ENCODE measurements at places on chromosomes 7 and 10.

GRCh38 chr7:79176859-79177477 lies 276.5 kb downstream of the MAGI2 start:
- peak; percentile 61 for DNase-seq

DNA sequence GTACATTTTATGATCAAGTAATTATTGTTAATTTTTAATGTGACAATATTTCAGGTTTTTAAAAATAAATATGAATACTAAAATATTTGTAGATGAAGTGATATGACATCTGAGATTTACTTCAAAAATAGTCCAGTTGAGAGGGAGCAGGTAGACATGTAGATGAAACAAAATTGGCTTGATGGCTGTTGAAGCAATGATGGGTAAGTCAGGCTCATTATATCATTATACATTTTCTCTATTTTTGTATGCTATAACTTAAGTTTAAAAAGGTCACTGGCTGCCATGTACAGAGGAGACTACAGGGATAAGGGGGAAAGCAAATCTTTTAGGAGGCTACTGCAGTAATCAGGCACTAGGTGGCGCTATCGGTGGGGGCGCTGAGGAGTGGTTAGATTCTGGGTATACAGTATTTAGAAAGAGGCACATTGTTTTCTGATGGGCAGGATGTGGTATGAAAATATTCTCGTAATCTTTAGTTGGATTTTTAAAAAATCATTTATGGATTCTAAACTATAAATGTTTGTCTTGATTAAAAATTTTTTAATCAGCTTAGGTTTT lies 189.8 kb upstream of the IMMP2L start:
- peak; percentile 45 for DNase-seq

DNA sequence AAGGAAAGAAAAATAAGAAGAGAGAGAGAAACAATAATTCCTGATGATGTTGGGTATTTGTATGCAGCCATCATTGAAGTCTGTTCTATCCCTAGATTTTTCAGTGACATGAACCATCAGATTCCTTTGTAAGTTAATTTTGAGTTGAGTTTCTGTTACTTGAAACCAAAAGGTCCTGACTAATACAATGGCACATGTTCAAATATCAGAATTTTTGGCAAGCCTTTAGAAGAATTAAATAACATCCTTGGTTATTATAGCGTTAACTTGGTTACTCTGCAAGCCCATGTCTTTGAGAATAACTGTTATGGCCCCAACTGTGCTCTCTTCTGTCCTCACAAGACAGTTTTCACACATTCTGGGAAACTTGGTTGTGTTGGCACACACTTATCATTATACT lies 66.5 kb downstream of the SYPL1 start:
- DNase-seq: no peak

- no peak for DNase-seq
Measured at GRCh38 chr7:94296881-94297280, 97.8 kb upstream of the COL1A2 start.

DNA sequence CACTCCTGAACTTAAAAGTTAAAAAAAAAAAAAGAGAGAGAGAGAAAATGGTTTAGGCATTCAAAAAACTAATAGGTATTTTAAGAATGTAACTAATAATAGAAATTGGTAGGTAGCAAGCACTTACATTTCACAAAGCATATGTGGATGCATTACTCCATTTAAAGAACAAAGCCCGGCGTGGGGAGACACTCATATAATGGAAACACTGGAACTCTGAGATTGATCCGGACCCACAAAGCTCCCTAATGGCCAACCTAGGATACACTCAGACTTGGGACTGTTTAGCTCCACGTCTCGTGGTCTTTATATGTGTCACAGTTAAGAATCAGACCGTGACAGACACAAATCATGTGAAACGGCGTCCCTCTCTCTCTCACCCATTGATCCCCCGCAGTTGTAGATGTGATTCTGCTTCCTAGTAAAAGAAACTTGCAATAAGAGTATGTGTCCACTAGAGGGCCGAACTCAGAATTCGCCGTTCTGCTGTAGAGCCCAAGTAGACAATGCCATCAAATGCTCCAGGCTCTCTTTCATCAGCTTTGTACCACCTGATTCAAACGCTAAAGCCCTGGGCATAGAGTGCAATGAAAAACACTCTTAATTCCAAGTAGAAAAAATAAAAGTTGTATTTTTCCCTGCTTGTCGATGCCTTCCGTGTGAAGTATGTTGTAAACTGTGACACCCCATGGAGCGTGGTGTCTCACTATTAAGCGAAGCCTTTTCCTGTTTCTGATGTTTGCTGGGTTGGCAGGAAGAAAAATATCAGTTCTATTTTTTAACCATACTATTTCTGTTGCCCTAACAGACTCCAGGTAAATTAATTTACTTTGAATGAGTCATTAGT lies 429.0 kb upstream of the MTPN start:
- peak; percentile 78 for DNase-seq

- DNase-seq: no peak
Measured at GRCh38 chr10:47020471-47020870, 109.2 kb downstream of the PTPN20 start.

- DNase-seq: no peak
Measured at GRCh38 chr10:13512564-13512963, 16.2 kb downstream of the BEND7 start.

- DNase-seq: no peak
Measured at GRCh38 chr10:110615057-110615747, 28.9 kb upstream of the RBM20 start.

GRCh38 chr7:27101171-27101956 lies 1.1 kb downstream of the HOXA2 start:
- no peak for DNase-seq

- no peak for DNase-seq
Measured at GRCh38 chr7:37081436-37081835, 357.1 kb upstream of the AOAH start.

DNA sequence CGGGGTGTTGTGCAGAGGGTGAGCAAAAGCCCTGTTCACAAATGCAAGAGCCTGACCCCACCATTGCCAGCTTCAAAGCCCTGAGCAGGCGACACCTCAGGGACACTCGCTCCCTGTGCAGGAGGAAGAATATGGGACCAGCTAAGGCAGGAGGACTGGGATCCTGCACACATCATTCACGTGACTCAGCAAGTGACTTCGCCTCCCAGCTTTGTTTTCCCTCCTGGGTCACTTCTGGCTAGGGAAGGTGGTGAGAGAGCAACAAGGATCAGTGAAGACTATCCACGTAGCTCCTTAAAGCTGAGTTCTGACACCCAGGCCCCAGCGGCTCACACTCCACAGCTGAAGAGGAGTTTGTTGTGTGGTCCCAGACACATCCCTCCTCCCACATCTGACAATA lies 164.3 kb downstream of the FGFR2 start:
- DNase-seq: no peak

- no peak for DNase-seq
Measured at GRCh38 chr7:128860158-128861073, 2.2 kb upstream of the ATP6V1F start.

- no peak for DNase-seq
Measured at GRCh38 chr10:90394311-90394710, 463.5 kb downstream of the HTR7 start.

DNA sequence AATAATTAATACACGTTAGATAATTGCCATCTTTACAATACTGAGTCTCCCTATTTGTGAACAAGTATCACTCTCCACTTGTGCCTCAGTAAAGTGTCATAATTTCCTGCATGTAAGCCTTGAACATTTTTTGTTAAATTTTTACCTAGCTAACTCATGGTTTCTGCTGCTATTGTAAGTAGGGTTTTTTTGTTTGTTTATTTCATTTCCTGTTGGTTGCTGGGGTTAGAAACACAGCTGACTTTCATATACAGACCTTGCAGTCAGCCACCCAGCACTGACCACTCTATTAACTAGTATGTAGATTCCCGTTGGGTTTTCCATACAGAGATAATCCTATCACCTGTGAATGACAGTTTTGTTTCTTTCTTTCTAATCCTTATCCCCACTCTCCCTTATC lies 133.3 kb downstream of the MPP7 start:
- DNase-seq: peak; percentile 30

DNA sequence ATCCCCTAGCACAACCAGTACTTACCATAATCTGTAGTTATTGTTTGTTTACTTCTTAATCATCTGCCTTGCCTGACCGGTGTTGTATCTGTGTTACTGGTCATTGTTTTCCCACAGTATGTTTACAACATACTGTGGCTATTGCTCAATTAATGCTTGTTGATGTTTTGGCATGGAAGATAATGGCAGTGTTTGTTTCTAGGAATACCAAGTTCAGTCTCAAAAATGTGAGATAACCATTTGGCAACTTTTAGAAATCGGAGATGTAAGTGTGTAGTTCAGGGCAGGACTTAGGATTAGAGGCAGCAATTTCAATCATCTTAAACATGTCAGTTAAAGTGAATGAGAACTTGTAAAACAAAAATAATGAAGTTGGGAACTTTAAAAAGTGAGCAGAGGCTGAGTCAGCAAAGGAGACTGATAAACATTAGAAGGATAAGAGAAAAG lies 8.2 kb downstream of the MINDY3 start:
- peak; percentile 95 for DNase-seq

DNA sequence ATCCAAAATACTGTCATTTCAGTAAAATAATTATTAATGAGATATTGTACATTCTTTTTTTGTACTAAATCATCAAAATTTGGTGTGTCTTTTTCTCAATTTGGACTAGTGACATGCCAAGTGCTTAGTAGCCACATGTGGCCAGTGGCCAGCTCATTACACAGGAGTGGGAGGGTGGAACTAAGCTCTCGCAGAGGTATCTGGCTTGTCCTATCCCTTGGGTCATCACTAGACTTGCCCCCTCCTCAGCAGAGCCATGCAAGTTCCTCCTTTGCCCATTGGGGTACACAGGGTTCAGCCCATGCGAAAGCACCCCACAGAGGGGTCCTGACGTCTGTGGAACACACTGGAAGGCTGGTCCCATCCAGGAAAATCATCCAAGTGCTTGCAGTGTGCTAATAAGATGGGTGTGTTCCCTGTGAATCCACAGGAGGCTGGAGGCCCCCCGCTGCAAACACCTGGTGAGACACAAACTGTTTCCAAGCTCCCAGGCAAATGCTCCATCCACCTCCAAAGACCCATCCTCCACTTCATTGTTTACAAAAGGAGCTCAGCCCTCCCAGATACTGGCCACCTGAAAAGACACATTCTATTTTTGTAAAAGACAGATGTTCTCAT lies 1.3 kb downstream of the ARHGAP22 start:
- DNase-seq: no peak

DNA sequence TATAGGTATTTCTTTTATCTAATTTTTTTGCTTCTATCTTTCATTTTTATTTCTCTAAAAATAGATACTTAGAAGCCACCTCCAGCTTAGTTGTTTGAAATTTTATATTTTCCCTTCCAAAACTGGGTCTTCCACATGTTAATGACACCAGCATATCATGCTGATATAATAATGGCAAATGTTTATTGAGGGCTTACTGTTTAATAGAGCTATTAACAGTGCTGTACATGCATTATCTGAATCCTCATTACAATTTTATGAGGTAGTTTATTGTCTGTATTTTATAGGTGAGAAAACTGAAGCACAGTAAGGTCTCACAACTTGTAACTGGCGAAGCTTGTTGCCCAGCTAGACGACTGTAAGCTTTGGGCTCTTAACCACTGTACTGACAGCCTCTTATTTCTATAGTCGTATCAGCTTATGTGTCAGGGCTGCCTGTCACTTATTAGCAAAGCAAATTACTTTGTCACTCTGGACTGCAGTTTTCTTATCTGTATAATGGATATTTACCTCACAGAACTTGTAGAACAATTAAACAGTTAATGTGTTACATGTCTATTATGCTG lies 51.2 kb downstream of the ANKIB1 start:
- DNase-seq: no peak

DNA sequence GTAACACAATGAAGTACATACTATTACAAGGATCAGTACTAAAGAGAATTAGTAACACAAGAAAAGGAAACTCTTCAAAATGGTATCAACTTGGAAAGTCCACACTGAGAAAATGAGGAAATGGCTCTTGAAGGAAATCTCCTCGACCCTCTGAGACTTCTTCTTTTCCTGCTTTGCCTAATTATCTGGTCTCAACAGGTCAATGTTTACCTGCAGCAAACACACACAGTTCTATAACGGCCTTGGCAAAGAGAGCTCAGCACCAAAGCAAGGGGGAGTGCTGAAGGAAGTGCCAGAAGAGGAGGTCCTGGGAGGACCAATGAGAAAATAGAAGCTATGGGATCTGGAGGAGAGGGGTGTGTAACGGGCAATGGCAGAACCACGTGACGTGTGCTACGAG lies 21.9 kb downstream of the CHCHD3 start:
- no peak for DNase-seq

Data from trophoblast cell (in vitro differentiated cells and primary cell).